ENCODE measurements at places on chromosomes 11 and 22.

- DNase-seq: peak; percentile 71
Measured at GRCh38 chr22:48098243-48098920, 1335.9 kb downstream of the TBC1D22A start.

DNA sequence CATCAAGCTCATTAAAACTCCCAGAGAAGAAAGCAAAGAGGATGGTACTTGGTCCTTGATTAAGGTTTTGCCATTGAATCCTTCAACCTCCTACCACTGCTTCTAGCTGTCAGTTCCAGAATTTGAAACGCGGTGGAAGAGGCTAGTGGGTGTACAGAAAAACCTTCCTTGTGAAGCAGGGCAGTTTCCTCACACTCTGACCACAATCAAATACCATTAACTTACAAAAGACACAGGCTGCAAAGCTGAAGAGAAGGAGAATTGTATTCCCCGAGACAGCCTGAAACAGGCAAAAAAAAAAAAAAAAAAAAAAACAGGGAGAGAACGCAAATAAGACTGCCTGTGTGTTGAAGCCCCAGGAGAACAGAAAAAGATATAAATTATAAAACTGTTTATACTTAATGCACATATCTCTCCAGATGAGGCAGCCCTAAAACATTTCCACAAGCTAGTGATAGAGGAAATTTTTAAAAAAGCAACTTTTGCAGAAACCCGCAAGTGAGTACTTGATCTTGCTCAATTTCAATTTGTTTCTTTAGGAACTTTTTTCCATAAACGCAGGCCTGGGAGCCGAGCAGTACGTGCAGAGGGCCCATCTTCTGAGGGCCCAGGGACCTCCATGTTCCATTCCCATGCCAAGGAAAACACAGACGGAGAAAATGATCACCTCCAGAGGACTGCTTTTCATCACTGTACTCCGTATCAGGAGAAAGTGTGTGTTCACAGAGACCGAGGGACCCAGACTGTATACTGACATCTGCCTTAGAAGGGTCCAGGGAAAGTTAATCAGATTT, 218.7 kb upstream of the BLID start:
- no peak for DNase-seq

- no peak for DNase-seq
Measured at GRCh38 chr11:111370902-111371578, 8.0 kb downstream of the POU2AF1 start.

DNA sequence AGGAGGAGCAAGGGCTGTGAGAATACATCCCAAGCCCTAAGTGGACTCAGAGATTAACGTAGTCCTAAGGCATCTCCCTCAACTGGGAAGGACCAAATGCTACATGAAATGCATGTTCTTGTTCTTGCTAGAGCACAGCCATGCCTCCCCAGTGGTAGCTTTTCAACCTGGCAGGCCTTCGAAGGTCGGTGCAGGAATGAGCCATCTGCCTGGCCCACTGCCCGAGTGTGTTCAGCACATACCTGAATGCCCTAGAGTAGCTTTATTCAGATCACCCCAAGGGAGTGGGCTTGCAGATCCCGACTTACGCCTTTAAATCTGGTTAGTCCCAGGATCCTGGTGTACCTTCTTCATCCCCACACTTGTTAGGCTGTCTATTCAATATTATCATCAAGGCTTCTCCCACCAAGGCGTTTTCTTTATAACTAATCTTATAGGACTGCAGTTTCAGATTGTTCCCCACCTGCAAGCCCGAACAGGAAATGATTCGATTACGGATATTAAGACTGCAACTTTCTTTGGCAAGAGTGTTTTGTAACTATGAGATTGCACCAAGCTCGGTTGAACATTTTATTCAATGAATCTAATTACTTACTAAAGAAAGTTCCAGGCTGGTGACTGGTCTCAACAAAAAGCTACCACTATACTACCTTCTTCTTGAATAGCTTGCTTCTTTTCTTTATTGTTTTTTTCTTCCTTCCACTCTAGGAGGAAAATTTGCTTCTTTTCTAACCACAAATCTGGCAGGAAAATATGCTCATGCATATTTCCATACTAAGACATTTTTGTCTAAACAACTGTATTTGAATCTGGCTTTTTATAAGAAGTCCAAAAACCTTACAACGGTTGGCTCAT, 115.6 kb downstream of the SGSM3 start:
- no peak for DNase-seq

DNA sequence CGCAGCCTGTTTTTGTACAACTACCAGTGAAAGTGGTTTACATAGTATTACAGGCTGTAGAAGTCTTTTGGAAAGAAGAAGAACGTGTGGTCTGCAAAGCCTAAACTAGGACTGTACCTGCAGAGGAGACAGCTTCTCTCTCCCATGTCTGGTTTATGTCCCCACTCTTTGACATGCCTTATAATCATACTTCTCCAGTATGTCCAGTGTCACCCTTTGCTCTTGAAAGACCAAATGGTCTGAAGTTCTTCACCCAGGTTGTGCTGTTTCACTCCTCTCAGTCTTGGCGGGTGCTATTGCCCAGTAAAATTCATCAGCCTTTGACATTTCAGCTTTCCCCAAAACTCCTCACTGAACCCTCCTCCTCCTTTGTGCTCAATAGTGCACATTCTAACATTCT, 676.0 kb upstream of the TENM4 start:
- DNase-seq: no peak

DNA sequence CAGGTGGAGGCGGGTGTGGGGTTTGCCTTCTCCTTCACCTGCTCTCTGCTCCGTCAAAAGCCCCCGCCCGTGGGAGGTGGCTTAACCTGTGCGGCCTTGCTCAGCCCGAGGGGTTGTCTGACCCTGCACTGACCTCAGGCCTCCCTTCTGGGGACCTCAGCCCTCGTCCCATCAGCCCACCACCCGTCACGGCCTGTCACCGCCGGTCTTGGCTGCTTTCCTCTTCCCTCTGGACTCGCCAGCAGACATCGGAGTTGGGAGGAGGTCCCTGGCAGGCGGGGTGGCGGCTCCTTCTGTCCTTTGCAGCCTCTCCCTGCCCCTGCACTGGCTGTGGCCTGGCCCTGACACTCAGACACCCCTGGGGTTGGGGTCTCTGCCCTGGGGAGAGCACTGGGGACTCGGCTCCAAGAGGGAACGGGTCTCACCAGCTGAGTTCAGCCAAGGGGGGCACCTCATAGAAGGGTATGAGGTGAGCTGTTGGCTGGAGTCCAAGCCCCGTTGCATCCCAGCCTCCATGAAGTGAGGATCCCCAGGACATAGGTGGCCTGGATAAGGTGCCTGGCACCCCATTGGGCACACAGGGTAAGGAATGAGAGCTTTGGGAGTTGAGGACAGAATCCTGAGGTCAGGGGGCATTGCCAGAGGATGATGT, 999.6 kb downstream of the BRD1 start:
- DNase-seq: no peak

GRCh38 chr22:41327124-41327523, 25.8 kb downstream of the ZC3H7B start:
- DNase-seq: no peak

DNA sequence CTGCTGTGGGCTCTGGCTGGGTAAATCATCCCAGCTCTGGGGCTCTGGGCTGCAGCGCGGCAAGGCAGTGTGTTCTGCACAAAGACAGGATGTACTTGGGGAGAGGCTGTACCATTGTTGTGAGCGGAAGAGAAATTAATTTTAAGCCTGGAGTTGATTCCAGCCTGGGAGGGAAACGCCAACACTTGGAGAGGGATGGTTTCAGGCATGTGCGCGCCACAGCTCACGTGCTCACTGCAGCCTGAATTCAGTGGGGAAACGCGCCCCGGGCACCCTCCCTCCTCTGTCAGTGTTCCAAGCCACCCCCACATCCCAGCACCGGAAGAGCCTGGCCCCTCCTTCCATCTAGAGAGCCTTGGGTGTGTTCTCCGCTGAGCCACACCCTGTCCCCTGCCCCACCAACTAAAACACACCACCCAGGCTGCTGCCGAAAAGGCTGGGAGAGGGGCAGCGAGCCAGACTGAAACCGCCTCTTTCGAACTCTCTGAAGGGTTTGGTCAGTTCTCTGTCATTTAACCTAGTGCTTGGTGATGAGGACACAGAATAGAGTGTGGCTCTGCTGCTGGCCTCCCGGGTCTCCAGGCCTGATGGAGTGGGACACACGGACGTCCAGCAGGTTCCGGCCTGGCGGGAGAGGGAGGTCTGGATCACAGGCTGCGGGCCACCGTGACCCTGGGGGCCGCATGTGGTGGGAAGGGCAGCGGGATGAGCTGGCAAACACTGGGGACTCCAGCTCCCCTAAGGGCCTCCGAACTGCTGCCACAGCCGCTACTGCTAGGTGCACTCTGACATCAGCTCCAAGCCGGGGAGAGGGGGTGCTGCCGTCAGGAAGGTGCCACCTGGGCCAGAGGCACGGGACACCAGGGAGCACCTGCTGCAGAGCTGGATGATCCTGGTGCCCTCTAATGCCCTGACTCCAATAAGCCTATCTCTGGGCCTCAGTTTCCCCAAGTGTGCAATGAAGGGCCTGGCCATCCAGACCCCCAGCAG, 230.8 kb downstream of the CTTN start:
- no peak for DNase-seq

DNA sequence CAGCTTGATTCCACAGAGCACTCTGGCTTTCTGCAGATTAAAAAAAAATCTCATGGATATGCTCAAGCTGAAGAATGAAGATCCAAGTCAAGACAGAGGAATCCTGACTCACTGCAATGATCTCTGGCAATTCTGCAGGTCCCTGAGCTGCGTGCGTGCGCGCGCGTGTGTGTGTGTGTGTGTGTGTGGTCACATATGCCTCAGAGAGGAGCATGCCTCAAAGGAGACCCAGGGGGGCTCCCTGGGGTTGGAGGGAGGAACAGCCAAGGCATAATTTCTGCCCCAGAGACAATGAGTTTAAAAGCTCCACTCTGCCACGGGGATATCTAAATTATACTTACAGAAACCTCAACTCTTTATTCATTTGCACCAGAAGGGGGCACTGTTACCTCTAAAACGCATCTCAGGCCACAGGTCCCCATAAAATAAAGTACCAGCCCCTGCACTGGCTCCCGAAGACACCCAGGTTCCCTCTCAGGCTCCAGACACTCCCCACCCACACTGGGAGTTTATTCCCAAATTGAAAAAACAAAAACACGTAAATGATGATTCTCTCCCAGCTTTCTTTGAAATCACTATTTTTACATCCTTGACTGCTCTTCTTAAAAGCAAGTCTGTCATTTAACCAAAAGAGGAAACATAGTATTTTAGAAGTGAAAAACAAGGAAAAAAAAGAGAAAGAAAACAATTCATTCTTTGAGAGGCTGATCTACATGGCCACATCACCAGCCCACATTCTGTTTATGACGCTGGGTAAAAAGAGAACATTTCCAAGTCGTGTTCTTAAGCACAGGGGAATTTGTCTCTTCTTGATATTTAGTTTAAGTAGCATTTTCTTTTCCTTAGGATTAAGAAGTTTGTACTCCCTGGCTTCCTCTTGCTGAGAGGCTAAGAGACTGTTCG, 401.0 kb downstream of the LARGE1 start:
- DNase-seq: peak; percentile 29

- DNase-seq: no peak
Measured at GRCh38 chr11:131481303-131481702, 110.9 kb downstream of the NTM start.

DNA sequence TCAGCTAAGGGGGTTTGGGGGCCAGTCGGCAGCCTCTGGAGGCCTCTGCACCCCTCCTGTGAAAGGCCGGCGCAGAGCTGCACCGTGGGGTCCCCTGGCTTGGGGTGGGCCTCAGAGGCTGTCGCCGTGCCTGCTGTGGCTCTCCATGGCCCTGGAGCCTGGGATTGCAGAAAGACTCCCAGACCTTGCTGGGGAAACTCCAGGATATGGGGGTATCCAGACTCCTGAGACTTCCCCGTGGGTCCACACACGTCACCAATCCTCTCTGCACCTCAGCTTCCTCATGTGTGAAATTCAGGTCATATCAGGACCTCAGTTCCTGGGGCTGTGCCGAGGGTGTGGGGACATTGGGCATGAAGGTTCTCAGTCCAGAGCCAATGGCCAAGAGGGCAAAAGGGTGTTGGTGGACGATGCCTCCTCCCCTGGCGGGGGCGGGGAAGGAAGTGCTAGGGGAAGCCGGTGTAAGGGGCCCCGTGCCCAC, 97.1 kb downstream of the KCNQ1 start:
- DNase-seq: no peak

- DNase-seq: no peak
Measured at GRCh38 chr22:44692662-44693007, 9.4 kb upstream of the PRR5 start.

DNA sequence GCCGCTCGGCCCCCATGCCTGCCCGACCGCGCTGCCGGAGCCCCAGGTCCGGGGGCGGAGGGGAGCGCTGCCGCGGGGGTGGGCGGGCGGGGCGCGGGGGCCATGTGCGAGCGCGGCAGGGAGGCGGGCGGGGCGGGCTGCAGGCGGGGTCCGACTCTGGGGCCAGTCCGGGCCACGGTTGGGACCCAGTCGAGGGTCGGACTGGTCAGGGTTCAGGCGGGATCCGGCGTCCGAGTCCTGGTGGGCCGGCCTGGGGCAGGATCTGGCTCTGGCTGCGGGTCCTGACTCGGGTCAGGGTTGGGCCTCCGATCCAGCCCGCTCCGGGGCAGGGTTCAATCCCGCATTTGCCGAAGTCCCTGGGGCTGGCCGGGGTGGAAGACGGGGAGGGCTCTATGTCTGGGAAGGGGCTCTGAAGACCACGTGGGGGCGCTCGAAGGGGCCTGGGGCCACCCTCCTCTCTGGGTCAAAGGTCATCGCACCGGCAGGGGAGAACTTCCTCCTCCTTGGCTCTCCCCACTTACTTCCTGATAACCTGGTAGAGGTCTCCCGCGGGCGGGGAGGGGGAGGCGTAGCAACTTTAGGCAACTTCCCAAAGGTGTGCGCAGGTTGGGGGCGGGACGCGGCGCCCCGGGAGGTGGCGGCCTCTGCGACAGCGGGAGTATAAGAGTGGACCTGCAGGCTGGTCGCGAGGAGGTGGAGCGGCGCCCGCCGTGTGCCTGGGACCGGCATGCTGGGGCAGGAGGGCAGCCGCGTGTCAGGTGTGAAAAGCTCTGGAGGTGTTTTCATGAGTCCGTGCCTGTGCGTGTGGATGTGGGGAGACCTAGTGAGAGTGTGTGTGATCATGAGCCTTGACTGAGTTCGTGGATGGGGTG, 603 bp downstream of the ESRRA start:
- peak; percentile 79 for DNase-seq

- no peak for DNase-seq
Measured at GRCh38 chr22:42509548-42509947, 10.0 kb downstream of the RRP7A start.

- peak; percentile 75 for DNase-seq
Measured at GRCh38 chr11:61162092-61162941, 1.1 kb upstream of the VPS37C start.

- peak; percentile 48 for DNase-seq
Measured at GRCh38 chr11:63560506-63561180, 2.5 kb downstream of the PLAAT2 start.

Data from CD4-positive, alpha-beta T cell treated with Interleukin-4 for 1 hour (primary cell).